ENCODE measurements at places on chromosomes 12 and 14.
A peak's percentile ranks its signal among the peaks of the same experiment; 100 is the strongest.

DNA sequence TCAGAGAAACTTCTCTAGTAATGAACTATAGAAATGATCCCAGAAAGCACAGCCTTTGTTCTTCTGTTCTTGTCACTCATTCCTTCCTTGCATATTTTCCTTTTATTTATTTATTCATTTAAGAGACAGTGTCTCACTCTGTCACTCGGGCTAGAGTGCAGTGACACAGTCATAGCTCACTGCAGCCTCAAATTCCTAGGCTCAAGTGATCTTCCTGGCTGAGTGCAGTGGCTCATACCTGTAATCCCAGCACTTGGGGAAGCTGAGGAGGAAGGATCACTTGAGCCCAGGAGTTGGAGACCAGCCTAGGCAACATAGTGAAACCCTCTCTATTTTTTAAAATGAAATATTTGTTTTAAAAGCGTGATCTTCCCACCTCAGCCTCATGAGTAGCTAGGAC lies 11.5 kb downstream of the TECPR2 start:
- no peak for DNase-seq

GRCh38 chr12:12153596-12153995 lies 82.9 kb downstream of the BCL2L14 start:
- no peak for DNase-seq

DNA sequence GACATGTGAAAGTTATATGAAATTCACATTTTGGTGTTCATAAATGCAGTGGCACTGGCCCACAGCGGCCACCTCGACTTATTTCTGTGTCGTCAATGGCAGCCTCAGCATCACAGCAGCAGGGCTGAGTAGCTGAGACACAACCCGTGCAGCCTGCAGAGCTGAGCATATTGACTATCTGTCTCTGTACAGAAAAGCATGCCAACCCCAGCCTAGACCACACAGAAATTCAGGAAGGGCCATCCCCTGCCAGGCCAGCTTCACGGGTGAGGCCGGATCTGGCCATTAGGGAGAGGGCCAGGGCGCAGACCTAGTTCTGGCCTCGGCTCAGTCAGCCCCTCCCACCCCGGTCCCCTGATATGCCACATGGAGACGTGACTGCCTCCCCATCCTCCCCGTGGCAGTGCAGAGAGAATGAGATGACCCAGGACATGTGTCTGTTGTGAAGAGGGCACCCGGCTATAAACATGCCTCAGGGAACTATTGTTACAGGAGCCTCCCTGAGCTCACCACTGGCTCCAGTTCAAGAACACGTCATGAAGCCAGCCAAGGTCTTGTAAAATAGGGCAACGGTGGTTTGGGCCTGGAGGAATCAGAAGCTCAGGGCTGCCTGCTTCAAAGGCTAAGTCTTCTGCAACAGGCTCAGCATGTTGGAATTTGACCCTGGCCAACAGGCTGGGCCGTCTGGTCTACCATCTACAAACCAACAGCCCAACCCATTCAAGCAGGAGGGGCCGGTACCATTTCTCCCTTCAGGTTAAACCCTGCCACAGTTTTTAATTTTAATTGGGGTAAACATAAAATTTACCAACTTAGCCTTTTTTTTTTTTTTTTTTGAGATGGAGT lies 25.5 kb downstream of the SCARB1 start:
- no peak for DNase-seq

- DNase-seq: peak; percentile 33
These were observed 1.6 kb downstream of the DGKA start for GRCh38 chr12:55932551-55932910.

GRCh38 chr14:37232907-37233481 lies 35.3 kb downstream of the MIPOL1 start:
- DNase-seq: peak; percentile 40

DNA sequence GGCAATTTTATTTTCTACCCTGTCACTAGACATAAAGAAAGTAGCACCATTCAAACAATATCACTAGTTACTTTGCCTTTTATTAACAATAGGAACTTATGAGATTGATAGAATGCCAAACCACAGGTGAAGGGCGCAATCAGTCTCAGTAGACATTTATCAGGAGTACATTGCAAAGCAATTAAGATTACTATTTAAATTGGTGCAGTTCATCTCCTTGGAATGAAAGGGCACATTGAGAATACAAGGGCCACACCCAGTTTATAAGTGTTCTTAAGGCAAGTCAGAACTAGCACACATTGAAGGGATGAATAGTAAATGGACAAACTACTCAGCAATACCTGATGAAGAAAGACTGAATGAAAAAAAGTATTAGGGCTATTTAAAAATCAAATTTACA lies 601.4 kb downstream of the C12orf50 start:
- DNase-seq: no peak

DNA sequence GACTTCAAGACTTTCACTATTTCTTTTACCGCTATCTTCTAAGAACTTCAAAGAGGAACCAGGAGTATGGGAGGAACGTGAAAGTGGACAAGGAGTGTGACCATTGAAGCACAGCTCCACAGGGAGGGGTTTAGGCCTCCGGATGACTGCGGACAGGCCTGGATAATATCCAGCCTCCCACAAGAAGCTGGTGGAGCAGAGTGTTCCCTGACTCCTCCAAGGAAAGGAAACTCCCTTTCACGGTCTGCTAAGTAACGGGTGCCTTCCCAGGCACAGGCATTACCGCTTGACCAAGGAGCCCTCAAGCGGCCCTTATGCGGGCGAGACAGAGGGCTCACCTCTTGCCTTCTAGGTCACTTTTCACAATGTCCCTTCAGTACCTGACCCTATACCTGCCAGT lies 267.0 kb downstream of the RPL10L start:
- no peak for DNase-seq

GRCh38 chr14:103542605-103543088 lies 13.7 kb downstream of the TRMT61A start:
- DNase-seq: no peak

DNA sequence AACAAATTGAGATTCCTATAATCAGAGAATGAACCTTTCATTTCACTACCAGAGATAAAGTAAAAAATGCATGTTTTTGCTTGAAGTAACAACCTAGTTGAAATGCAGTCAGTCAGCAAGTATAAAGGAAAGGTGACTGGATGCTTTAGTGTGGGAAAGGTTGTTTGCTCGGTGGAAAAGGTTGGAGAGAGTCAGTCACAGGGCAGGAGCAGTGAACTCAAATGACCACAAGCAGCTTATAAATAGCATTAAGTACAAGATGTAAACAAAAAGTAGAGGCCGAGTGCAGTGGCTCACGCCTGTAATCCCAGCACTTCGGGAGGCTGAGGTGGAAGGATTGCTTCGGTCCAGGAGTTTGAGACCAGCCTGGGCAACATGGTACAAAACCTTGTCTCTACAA lies 98.1 kb upstream of the FGD4 start:
- DNase-seq: no peak
